ENCODE measurements at places on chromosomes 5 and 9. TPM values are rescaled to one million over a fixed set of nuclear protein-coding genes. Genes with fewer than 3 reads are reported as not detected.
A peak's percentile ranks its signal among the peaks of the same experiment; 100 is the strongest.

AIF1L gene
- polyA plus RNA-seq, result 25.2 TPM

SLCO6A1 gene
- not detected for polyA plus RNA-seq

GAS1 gene
- 10.0 TPM for polyA plus RNA-seq

FBXL7 gene
- 8.7 TPM for polyA plus RNA-seq

GNG10 gene
- polyA plus RNA-seq, result 26.3 TPM

CD74 gene
- polyA plus RNA-seq, result 298 TPM

- no peak for DNase-seq
- H3K36me3 ChIP-seq, result no peaks in the 10 kb centered on the region
- H3K27ac ChIP-seq, result no peak overlapping the region
- H3K4me1 ChIP-seq, result peaks cover 4% of the 10 kb centered on the region
- H3K27me3 ChIP-seq, result peaks cover 93% of the 10 kb centered on the region
- H3K4me3 ChIP-seq, result no peak overlapping the region
These were observed 45.2 kb downstream of the PAX5 start for GRCh38 chr9:36988848-36989247.

DNA sequence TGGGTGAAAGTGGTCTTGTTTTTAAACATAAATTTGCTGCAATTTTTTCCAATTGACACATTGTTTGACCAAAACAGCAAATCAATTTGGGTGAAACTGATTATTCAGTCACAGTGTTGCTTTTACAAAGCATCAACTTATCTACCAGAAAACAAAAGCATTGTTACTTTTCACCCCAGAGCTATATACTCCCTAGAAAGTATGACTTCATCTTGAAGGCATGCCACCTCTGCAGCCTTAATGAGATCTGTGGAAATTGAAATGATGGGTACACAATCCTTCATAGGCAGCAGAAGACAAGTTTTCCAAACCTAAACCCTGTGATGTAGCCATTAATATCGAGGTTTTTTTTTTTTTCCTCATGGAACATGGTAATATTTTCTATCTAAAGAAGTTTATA, 615.9 kb downstream of the CHSY3 start:
- H3K36me3 ChIP-seq, result no peaks in the 10 kb centered on the region
- no peak overlapping the region for H3K27ac ChIP-seq
- DNase-seq, result no peak
- no peaks in the 10 kb centered on the region for H3K27me3 ChIP-seq
- no peaks in the 10 kb centered on the region for H3K4me1 ChIP-seq

DNA sequence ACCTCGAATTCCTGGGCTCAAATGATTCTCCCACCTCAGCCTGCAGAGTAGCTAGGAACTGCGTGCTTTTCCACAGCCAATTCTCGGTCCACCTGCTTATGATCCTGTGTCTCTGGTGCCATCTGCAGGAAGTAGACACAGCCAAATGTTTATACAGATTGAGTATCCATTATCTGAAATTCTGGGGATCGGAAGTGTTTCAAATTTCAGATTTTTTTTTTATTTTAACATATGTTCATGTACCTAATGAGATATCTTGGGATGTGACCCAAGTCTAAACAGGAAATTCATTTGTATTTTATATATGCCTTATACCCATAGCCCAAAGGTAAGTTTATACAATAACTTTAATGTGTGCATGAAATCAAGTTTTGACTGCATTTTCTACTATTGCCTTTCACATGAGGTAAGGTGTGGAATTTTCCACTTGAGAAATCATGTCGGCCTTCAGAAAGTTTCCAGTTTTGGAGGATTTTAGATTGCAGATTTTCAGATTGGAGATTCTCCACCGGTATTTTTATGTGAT, 89.5 kb downstream of the ESM1 start:
- no peak for DNase-seq
- no peaks in the 10 kb centered on the region for H3K27me3 ChIP-seq
- H3K36me3 ChIP-seq, result no peaks in the 10 kb centered on the region

DNA sequence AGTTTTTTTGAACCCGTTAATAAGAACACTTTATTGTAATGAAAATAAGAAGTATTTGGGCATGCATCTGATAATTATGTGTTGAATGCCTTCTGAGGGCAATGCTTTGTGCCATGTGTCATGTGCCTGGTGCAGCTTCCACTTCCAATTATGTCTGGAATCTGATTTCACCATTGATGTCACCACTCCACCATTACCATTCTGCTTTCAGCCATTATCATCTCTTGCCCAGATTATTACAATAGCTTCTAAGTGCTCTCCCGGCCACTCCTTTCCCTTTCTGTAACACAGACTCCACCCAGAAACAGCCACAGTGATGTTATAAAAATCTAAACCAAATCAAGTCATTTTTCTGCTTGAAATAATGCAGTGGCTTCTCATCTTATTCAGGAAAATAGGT, 171.7 kb downstream of the C9orf152 start:
- no peaks in the 10 kb centered on the region for H3K36me3 ChIP-seq
- H3K27ac ChIP-seq, result peak overlapping the region; percentile 81

- no peaks in the 10 kb centered on the region for H3K36me3 ChIP-seq
- H3K4me1 ChIP-seq, result no peaks in the 10 kb centered on the region
- no peak for DNase-seq
- no peak overlapping the region for H3K4me3 ChIP-seq
- no peak overlapping the region for H3K27ac ChIP-seq
These were observed 119.5 kb upstream of the TLE4 start for GRCh38 chr9:79452265-79452664.

GRCh38 chr9:128250839-128251731, 24.7 kb downstream of the GOLGA2 start:
- H3K4me3 ChIP-seq, result peak overlapping the region; percentile 27
- no peak overlapping the region for H3K27ac ChIP-seq
- H3K4me1 ChIP-seq, result peaks cover 4% of the 10 kb centered on the region
- no peak for DNase-seq
- no peaks in the 10 kb centered on the region for H3K36me3 ChIP-seq

- H3K27ac ChIP-seq, result no peak overlapping the region
- peaks cover 41% of the 10 kb centered on the region for H3K27me3 ChIP-seq
- H3K36me3 ChIP-seq, result no peaks in the 10 kb centered on the region
- H3K4me1 ChIP-seq, result no peaks in the 10 kb centered on the region
These were observed 75.0 kb upstream of the NEK6 start for GRCh38 chr9:124182741-124183140.

GRCh38 chr5:16862777-16863176, 73.3 kb downstream of the MYO10 start:
- H3K36me3 ChIP-seq, result no peaks in the 10 kb centered on the region
- no peak overlapping the region for H3K27ac ChIP-seq
- H3K4me3 ChIP-seq, result no peak overlapping the region
- DNase-seq, result no peak
- H3K27me3 ChIP-seq, result no peaks in the 10 kb centered on the region

DNA sequence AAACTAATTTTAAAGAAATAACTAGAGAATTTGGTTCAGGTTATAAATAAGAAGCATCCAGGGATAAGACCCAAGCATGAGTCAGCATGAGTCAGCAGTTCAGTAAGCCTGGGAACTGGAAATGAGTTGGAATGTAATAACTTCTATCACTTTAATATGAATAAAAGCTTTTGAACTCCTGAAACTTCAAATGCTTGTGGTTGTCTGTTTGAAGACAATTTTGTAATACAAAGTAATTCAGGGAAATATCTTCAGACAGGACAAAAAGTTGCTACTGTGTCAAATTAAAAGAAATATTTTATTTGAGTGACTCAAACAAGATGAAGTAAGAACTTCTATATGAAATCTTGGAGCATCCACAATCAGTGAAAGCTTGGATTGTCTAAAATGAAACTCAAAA, 331.2 kb upstream of the DAB2 start:
- no peak overlapping the region for H3K27ac ChIP-seq
- H3K4me1 ChIP-seq, result no peaks in the 10 kb centered on the region
- H3K36me3 ChIP-seq, result no peaks in the 10 kb centered on the region
- H3K27me3 ChIP-seq, result no peaks in the 10 kb centered on the region
- DNase-seq, result peak; percentile 22

GRCh38 chr9:19162956-19163355, 35.7 kb upstream of the PLIN2 start:
- no peak overlapping the region for H3K27ac ChIP-seq
- H3K27me3 ChIP-seq, result no peaks in the 10 kb centered on the region
- no peak for DNase-seq
- peaks cover 15% of the 10 kb centered on the region for H3K4me1 ChIP-seq
- H3K36me3 ChIP-seq, result no peaks in the 10 kb centered on the region

- DNase-seq, result no peak
- peaks cover 29% of the 10 kb centered on the region for H3K4me1 ChIP-seq
- no peaks in the 10 kb centered on the region for H3K36me3 ChIP-seq
- H3K27ac ChIP-seq, result no peak overlapping the region
These were observed 42.0 kb downstream of the ELL2 start for GRCh38 chr5:95919658-95920057.

DNA sequence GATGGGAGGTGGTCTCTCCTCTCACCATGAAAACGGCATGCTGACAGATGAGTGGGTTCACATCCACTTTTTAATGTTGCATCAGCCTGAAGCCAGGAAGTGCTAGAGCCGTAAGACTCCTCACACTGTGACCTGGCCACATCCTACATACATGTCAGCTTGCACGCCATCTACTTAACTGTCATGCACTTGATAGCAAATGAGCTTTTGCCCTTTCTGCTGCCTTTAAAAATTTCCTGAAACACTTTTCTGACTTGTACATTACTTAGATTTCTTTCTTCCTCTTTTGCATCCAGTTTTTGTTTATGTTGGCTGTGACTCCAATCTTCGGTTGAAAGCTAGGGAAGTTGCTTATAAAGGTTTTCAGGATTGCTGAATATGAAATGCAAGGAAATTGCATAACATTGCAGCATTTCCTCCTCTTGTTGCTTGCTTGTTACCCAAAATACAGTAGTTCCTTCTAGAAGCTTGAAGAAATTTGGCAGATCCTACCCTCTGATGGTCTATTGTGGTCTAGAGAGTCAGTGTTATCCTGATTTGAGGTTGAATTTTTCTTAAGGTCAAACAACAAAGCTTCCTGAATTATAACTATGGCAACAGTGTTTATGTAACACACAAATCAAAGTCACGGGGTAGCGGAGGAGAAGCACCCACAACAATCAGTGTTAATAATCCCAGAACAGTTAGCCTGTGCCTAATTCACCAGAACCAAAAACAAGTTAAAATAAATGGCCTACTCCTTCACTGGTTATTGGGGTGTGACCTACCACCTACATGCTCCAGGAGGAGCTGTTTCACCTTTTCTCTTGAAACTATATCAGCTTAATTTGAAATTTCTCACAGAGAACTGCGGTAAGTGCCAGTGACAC, 232.5 kb downstream of the ARHGAP26 start:
- H3K36me3 ChIP-seq, result no peaks in the 10 kb centered on the region
- peaks cover 78% of the 10 kb centered on the region for H3K4me1 ChIP-seq
- no peaks in the 10 kb centered on the region for H3K27me3 ChIP-seq
- peak overlapping the region; percentile 90 for H3K27ac ChIP-seq
- no peak overlapping the region for H3K4me3 ChIP-seq

GRCh38 chr5:1444361-1445189, 665 bp downstream of the SLC6A3 start:
- no peak for DNase-seq
- no peak overlapping the region for H3K27ac ChIP-seq
- H3K4me3 ChIP-seq, result no peak overlapping the region
- H3K36me3 ChIP-seq, result no peaks in the 10 kb centered on the region

DNA sequence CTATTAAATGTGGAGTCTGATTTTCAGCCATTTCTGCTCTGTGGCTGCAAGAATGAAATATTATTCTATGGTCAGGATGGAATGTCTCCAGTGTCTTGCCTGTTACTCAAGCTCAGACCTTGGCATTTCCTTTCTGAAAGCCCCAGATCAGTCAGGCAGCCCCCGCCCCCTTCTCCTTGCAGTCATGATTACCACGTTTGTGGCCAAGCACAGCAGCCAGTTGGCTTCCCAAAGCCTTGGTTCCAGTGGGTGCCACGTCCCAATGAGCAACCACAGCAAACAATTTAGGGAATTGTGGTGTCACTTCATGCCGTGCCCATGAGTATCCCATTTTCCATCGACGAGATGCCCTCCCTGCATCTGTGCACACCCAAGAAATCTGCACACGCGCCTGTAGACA, 9.7 kb upstream of the OBP2A start:
- no peaks in the 10 kb centered on the region for H3K36me3 ChIP-seq
- H3K27me3 ChIP-seq, result no peaks in the 10 kb centered on the region
- no peak overlapping the region for H3K4me3 ChIP-seq
- no peak overlapping the region for H3K27ac ChIP-seq
- no peak for DNase-seq

DNA sequence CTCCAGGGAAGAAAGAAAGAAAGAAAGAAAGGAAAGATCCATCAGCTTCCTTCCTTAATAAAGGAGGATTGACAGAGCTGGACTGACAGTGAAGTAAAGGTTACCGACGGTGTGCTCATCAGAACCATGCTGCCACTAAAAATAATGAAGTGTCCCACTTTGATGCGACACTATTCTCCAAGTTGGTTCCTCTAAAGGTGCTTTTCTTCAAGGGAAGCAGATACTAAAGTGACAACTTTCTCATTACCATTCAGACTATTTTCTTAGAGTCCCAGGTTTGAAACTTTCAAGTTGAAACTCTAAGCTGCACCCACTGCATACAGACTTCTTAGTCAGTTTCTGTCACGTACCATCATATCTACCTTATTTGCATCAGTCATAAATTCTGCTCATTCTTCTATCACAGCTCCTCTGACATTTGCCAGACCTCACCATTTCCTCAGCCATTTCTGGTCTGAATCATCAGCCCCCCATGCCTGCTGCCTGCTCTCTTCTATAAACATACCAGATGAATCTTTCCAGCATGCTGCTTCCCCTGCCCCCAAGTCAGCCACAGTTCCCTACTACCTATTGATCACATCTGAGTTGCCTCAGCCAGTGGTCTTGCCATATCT, 177.6 kb downstream of the DEPDC1B start:
- peaks cover 45% of the 10 kb centered on the region for H3K4me1 ChIP-seq
- H3K4me3 ChIP-seq, result no peak overlapping the region
- no peaks in the 10 kb centered on the region for H3K36me3 ChIP-seq
- no peak for DNase-seq
- H3K27me3 ChIP-seq, result no peaks in the 10 kb centered on the region

GRCh38 chr5:146962801-146963355, 84.3 kb upstream of the PPP2R2B start:
- no peaks in the 10 kb centered on the region for H3K4me1 ChIP-seq
- no peak overlapping the region for H3K27ac ChIP-seq
- H3K36me3 ChIP-seq, result no peaks in the 10 kb centered on the region

GRCh38 chr5:60687927-60688720, 11.8 kb downstream of the DEPDC1B start:
- no peak for DNase-seq
- H3K36me3 ChIP-seq, result no peaks in the 10 kb centered on the region
- no peaks in the 10 kb centered on the region for H3K4me1 ChIP-seq
- no peaks in the 10 kb centered on the region for H3K27me3 ChIP-seq

GRCh38 chr5:60820593-60821487, 23.2 kb downstream of the ELOVL7 start:
- H3K36me3 ChIP-seq, result no peaks in the 10 kb centered on the region
- H3K4me3 ChIP-seq, result no peak overlapping the region
- DNase-seq, result no peak

DNA sequence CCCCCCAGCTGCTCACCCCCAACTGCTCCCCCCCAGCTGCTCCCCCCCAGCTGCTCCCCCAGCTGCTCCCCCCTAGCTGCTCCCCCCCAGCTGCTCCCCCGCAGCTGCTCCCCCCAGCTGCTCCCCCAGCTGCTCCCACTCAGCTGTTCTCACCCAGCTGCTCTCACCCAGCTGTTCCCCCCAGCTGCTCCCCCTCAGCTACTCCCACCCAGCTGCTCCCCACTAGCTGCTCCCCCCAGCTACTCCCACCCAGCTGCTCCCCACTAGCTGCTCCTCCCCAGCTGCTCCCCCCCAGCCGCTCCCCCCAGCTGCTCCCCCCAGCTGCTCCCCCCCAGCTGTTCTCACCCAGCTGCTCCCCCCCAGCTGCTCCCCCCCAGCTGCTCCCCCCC, 22.8 kb upstream of the AHRR start:
- H3K4me3 ChIP-seq, result no peak overlapping the region
- no peak for DNase-seq
- H3K4me1 ChIP-seq, result no peaks in the 10 kb centered on the region
- H3K27me3 ChIP-seq, result no peaks in the 10 kb centered on the region
- H3K27ac ChIP-seq, result no peak overlapping the region

Data from heart right ventricle (tissue), 16 donors.